HT-29 (cell line): ENCODE measurements at places on chromosomes 2 and 18.

DNA sequence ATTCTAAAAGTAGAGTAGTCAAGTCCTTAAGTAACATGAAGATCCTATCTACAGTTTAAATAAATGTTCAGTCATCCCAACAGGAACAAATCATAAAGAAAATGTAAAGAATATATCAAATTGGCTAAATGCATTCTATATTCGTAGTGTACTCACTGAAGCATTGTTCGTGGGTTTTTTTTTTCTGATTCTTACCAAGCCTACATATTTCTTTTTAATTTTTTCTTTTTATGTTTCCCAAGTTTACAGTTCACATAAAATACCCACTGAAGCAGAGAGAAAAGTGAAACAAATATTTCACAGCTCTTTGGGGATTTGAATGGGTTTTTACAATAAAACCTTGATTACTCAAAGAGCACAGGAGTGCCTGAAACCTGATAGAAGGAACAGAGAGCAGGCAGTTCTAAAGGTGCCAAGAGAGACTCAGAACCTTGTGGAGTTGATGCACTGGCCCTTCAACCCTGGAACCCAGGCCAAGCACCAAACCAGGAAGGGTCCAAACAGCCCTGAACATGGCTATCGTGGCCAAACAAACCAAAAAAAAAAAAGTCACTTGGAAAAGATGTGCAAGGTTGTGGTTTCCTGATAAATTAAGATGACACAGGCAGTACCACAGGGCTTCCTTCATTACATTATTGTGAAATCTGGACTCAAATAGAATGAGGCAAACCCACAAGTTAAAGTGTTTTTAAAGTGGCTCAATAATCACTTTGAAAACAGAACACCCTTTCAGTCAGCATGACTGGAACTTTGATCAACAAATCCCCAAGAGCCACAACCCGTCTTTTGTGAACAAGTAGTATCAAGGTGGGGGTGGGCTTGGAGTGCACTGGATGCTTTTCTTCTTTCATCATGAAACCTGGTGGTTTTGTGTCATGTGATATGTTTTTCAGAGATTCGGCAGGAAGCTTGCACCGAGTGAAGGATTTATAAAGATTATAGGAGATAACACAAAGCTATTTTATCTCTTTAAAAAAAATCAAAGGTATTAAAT lies 245.0 kb upstream of the FN1 start:
- no peak for DNase-seq

- peak; percentile 21 for DNase-seq
These were observed 641 bp downstream of the MAPRE3 start for GRCh38 chr2:26970928-26971627.

DNA sequence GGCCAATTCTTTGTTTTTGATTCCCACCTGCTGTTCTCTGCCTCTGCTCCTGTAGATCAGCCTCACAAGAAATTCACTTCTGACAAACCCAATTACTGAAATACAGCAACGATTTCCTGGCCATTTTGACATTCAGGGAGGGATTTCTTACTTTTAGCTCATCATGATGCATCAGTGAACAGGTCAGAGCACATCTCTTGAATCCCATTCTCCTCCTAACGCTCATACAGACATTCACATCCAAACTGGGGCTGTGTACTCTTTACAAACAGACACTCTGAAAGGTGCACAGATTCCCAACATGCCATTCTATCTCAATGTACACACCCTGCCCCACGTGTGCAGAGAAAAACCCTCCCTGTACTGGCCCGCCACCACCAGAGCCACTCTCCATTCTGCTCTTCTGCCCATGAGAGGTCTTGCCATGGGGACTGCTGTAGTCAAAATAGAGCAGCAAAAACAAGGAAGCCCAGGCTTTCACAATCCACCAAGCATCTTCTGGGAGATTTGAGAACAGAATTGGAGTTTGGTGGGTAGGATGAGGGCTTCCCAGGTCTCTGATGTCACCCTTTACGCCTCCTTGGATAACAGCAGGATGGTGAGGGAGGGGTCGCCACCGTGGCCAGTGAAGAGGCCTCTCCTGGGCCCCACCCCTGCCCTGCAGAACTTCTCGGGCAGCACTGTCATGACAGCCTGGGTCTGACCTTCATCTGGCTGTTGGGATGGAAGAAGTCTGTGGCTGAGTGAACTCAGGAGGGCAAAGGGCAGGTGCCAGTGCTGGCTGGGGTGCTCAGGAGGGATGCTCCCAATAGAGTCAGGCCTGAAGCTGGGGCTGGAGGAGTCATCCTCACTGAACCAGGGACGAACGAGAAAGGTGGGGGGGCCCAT lies 41.9 kb upstream of the ZFP36L2 start:
- no peak for DNase-seq

DNA sequence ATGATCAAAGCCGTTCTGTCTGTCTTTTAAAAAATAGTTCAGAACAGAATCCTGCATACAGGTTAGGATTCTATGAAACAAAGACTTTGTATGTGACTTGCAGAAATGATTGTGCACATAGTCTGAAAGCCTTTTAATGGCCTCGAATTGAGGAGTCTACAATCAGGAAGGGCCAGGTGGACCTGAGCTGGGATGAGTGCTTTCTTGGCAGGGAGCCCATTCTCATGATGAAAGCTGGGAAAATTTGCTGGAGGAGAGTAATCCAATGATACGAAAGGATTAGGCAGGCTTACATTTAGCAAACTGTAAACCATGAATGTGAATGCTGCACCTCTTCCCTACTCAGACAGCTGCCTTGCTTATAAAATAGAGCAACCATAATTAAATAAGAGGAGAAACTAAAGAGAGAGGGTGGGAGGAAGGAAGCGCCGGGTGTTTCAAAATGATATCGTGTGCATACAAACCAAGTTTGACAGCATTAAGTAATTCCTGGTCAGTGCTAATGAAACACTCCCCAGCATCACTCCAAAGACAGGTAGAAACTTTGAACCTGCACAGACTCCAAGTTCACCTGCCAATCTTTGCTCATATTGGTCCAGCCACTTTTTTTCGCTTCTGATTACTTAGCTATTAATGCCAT lies 23.7 kb upstream of the CXCR4 start:
- peak; percentile 26 for DNase-seq

- DNase-seq, result no peak
These were observed 170.5 kb downstream of the MYO5B start for GRCh38 chr18:50024466-50024865.

GRCh38 chr2:201618744-201619662 lies 24.3 kb downstream of the TMEM237 start:
- no peak for DNase-seq

DNA sequence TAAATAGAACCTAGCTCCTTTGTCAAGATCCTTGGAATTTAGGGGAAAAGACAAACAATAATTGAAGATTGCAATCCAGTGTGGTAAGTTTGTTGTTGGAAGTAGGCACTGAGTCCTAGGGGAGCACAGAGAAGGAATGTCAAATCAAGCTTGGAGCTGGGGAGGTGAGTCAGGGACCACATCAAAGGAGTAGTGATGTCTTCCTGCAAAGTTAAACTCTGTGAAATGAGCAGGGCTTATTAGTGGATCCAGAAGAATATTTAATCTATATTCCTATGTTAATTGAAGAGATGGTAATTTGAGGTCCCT lies 41.7 kb upstream of the NABP1 start:
- peak; percentile 30 for DNase-seq

DNA sequence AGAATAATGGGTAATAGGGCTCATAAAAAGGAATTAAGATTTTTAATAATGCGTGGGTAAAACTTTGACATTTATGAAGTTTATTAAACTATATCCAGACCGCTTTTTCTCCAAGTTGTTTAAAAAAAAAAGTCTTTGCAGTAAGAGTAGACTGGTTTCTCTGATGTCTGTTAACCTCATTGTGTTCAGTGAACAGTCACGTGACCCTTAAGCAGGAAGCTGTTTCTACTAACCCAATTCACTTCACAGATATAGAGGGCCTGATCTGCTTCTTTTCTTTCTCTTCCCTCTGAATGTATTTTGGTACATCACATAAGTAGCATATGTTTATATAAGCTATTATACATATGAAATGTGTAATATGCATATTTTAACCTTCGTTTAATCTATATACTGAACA lies 1011.3 kb upstream of the CELF4 start:
- DNase-seq, result no peak

GRCh38 chr2:54030396-54030741 lies 59.6 kb upstream of the PSME4 start:
- DNase-seq, result no peak

- DNase-seq, result peak; percentile 80
These were observed 37.6 kb upstream of the MCM6 start for GRCh38 chr2:135913727-135914365.

- no peak for DNase-seq
These were observed 294.9 kb downstream of the FSIP2 start for GRCh38 chr2:186033541-186033940.

GRCh38 chr2:144679942-144680341 lies 160.0 kb upstream of the ZEB2 start:
- DNase-seq, result no peak

GRCh38 chr2:218875692-218876246 lies 4.9 kb upstream of the WNT10A start:
- DNase-seq, result no peak

- no peak for DNase-seq
These were observed 988.8 kb downstream of the LRP1B start for GRCh38 chr2:141142025-141142424.

GRCh38 chr2:233556881-233557736 lies 9.5 kb downstream of the USP40 start:
- peak; percentile 82 for DNase-seq

DNA sequence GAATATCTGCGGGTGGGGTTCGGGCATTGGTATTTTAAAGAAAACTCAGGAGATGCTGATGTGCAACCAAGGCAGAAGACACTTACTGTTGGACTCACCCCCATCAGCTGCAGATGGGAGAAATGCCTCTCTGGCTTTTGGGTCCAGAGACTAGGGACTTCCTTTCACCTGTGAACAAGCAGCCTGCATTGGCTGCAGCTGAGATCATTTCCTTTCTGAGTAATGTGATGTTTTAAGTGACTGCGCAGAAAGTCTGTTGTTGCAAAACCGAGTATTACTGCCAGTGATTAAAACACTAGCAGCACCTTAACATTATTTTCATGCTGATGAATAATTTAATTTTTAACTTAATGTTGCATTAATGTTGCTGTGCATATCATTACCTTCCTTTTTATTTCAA lies 143.0 kb downstream of the TSN start:
- DNase-seq, result no peak

- DNase-seq, result no peak
These were observed 1.8 kb upstream of the PTPN18 start for GRCh38 chr2:130354139-130354428.

DNA sequence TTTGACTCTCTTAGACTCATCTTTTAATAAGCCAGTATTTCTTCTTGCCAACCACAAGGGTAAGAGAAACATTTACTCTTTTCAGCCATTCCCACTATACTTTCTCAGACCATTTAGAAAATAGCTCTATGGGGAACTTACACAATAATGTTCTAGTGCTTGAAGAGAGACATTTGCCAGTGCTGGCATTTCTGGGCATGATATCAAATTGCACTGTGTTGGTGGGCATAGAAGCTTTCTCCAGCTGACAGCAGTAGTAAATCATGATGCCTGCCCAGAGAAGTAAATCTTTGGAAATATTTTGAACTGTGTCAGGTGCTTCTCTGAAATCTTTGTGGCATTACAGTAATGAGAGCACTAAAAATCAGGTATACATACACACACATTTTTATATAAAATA lies 346.6 kb downstream of the CBLN2 start:
- no peak for DNase-seq

DNA sequence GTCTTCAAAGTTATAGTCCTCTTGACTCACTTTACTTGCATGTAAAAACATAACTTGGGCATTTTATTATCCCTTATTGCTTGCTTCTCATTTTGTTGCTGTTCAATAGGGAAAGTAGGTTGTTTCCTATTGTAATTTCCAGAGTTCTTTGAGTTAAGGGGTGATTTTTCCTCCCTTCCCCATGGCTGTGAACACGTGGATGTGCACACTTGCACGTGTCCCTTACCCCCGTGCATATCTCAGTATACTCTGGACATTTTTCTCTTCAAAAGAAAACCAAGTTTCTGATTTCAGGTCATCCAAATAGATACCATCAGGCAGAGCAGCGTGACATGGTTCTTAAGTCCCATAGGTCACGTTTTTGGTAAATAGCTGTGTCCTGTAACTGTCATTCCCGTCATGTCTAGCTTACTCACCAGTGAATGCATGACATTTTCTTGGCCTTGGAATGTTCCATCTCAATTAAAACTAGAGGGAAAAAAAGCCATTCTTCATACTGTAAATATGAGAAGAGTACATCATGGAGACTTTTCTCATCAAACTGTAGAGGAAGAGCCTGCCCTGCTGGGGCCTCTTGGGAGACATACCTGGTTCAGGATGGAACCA lies 83.3 kb upstream of the KCNE4 start:
- DNase-seq, result no peak

DNA sequence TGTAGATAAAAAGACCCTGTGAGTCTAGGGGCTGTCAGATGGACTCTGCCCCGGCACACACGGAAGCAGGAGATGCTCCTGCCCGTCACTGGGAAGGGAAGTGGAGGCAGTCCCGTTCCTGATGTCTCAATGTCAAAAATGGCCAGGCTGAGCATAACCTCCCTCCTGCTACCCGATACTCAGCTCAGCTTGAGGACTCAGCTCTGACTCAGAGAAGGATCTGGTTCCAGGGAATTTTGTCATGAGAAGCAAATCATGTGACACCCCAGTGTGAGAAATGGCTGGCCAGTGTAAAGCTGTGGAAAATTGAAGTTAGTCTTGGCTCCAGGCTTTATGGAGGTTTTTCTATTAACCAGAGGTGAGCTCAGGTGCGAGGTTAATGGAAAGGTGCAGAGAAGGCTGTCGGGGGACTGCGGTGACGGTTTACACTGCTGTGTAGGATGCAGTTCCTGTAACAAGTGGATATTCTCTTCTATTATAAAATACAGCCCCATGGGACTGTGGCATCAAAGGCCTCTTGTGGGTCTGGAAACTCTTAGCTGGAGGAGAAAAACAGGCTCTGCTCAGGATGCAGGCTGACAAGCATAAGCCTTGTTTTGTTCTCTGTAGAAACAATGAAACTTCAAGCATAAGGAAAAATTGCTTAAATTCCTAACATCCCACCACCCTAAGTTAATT lies 24.7 kb upstream of the AGAP1 start:
- peak; percentile 22 for DNase-seq

DNA sequence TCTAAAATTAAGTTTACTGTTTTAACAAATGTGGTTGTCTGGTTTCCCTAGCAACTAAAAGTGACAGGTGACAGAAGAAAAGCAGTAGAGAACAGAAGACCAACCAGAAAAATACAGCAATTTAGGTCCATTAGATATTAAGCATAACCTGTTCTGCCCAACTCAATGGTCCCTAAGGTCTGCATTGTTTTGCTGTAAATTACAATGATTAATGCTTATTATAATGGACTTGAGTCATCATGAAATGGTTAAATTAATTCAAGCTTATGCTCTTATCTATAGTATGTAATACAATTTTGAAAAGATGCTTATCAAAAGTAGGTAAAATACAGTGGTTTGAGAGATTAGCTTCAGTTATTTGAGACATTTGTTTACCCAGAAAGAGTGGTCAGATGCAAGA lies 378.0 kb downstream of the GRB14 start:
- no peak for DNase-seq

GRCh38 chr2:111884592-111884964 lies 585 bp upstream of the ANAPC1 start:
- no peak for DNase-seq

GRCh38 chr2:197885587-197885986 lies 81.2 kb downstream of the PLCL1 start:
- DNase-seq, result no peak
